Stimulated activated CD4-positive, alpha-beta T cell treated with anti-CD3 and anti-CD28 coated beads, Interleukin-1b, Interleukin-23, amount 100 ng/mL, for 1 hour (primary cell): ENCODE measurements at places on chromosomes 5 and 9.
A peak's percentile ranks its signal among the peaks of the same experiment; 100 is the strongest.

DNA sequence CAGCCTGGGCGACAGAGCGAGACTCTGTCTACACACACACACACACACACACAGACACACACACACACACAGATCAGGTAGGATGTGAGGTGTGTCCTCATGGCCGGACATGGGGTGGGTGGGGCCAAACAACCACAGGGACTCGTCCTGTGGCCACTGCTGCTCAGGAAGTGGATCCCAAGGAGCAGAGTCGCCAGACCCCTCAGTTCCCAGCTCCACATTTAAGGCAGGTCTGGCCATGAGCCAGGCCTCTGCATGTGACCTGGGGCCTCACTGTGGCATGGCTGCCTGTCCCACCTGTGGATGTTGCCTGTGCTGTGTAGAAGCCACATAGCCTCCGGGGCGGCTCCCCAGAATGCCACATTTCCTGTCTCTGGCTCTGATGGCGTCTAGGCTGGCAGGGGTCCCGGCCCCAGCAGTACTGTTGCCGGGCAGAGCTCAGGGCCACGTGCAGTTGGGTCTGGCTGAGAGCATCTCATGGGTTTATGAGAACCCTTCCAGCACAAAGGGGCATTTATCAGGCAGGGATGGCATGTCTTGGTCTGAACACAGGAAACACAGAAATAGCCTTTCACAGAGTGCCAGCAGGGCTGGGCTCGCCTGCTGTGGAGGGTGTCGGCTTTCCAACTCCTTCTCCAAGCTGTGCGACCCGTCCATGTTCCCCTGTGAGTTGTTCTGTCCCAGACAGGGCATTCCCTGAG, 9.9 kb upstream of the NINJ1 start:
- peak; percentile 29 for DNase-seq

DNA sequence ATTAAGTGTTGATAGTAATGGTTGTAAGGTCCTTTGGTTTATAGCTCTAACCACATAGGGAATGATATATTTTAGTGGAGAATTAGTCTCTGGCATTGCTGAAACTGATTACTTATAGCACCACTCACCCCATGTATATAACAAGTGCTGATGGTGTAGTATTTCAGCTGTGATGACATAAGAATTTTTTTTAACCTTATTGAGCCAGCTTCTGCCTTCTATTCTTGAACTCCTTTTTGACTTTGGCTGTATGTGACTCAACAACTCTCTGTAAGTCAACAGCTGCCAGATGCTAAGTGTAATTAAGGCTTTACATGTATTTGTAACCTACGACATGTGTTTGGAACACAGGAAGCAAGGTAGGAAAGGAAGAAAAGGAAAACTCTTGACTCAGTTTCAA, 929.6 kb upstream of the WWC1 start:
- no peak for DNase-seq

- DNase-seq, result no peak
Measured at GRCh38 chr9:129486756-129487657, 133.9 kb downstream of the C9orf50 start.

DNA sequence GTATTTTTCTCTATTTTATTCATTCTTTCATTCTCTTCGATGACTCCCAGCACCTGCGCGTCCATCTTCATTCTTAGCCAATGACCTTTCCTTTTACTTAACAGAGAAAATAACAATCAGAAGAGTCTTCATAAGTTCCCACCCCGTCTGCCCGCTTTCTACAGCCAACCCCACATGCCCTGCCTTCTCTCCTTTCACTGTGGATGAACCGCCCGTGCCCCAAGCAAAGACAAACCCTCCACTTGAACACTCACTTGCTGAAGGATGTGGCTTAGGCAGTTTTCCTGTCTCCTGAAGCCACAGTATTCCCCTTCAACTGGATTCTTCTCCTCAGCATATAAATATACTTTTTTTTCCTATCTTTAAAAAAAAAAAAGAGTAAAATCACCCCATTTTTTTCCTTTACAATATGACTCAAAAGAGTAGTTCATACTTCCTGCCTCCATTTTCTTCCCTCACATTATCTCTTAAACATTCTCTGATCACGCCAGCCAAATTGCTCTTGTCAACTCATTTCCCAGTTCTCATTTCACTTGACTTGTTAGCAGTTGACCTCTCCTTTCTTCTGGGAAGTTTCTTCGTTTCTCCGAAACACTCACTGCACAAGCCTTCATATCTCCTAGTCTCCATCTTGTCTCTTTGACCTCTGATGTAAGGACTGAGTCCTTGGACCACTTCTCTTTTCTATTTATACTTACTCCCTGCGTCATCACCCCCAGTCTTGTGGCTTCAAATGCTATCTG, 11.1 kb downstream of the NIPSNAP3B start:
- no peak for DNase-seq

DNA sequence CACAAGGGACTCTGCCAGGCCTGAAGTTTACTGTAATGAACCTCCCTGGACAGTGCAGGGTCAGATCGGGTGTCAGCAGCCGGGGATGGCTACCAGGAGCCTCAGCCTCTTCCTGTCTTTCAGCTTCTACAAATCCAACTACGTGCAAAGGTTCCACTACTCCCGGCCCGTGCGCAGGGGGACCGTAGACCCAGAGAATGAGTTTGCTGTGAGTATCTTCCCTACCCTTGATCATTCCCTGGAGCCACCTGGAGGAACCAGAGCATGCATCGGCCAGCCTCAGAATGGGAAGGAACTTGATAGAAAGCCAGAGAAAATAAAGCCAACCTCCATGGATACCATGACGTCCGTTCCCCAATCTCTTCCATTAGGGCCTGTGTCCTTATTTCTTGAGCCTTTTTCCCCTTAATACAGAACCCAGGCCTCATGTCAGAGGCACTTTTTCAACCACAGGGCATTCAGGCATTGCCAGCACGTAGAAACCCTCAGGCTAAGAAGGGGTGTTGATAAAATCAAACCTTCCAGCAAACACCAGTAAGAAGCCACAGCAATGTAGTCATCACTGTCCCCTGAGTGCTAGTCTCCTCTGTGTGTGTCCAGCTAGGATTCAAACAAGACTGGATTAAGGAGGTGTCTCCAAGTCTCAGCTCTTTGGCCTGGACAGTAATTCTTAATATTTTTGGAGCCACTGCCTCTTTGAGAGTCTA, 49.0 kb upstream of the FOXI1 start:
- no peak for DNase-seq

DNA sequence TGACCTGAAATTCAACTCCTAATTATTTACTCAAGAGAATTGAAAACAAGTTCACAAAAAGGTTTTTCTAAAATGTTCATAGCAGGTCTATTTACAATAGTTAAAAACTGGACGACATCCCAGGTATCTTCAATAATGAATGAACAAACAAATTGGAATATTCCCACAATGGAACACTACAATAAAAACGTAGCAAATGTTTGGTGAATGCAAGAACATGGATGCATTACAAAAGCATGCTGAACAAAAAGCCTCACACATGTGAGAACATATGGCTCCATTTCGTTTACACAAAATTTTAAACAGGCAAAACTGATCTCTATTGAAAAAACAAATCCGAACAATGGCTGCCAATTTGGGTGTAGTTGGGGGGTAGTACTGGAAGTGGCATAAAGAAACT, 669.9 kb downstream of the MTRR start:
- no peak for DNase-seq

GRCh38 chr5:125298258-125298657, 551.8 kb upstream of the ZNF608 start:
- no peak for DNase-seq

- DNase-seq, result no peak
Measured at GRCh38 chr9:113985968-113986585, 92.0 kb downstream of the AMBP start.

GRCh38 chr5:160289721-160290120, 22.6 kb downstream of the CCNJL start:
- DNase-seq, result no peak

- no peak for DNase-seq
Measured at GRCh38 chr9:15248621-15249020, 58.4 kb downstream of the TTC39B start.

GRCh38 chr5:129361441-129362025, 98.6 kb upstream of the ADAMTS19 start:
- DNase-seq, result no peak

GRCh38 chr9:82539146-82539545, 523.8 kb downstream of the RASEF start:
- DNase-seq, result no peak

GRCh38 chr5:169527066-169527465, 56.5 kb upstream of the SPDL1 start:
- DNase-seq, result no peak

DNA sequence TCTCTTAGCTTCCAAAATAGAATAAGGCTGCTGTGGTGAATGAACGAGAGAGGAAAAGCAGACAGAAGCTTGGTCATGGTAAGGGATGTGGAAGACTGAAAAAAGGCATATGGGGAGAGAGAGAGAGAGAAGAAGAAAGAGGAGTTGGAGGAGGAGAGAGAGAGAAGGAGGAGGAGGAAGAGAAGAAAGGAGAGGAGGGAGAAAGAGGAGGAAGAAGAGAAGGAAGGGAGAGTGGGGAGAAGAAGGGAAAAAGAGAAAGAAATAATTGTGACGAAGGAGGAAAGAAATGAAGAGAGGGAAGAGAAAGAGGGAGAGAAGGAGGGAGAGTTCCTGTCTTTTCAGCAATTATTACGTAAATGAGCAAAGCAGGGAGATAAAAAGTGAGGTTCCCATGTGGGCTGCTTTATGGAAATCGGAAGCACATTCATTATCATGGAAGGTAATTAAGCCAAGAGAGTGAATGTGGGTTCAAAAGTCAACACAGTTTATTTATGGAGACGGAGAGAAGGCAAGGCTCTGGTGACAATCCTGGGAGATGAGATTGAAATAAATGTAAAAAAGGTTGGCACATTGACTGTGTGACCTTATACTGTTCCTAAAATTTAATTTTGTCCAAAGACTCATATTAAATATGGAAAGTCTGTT, 611.2 kb downstream of the KIF4B start:
- no peak for DNase-seq

DNA sequence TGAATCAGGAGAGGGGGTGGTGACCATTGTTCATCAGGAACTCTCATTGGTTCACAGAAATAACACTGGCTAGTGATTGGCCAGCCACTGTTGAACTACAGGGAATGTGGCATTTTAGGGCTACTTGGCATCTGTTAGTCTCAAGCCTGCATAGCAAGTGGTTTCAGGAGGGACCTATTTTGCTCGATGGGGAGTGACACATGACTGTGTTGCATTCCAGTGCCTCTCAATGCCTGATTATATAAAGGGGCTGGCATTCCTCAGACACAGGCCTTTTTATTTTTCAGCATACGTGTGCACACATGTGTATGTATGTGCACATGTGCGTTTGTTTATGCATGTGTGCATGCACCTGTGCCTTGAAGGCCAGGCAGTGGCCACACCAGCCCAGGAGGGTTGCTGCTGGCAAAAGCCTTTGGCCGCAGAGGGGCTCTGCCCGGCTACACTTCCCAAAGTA, 23.2 kb downstream of the FGD3 start:
- no peak for DNase-seq

DNA sequence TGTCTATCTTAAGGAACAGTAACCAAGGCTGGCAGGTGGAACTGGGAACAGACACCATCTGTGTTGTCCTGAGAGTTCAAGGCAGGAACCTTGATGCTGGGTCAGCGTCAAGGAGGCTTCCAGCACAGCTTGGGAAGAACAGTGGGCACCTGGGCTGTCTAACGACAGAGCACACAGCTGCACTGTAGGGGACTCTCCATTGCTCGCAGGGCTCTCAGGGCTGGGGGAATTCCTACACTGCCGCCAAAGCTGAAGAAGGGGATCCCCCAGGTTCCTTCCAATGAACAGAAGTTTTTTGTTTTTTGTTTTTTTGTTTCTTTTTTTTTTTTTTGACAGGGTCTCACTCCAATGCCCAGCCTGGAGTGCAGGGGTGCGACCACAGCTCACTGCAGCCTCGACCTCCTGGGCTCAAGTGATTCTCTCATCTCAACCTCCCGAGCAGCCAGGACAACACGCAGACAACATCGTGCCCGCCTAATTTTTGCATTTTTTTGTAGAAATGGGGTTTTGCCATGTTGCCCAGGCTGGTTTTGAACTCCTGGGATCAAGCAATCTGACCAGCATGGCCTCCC, 81.9 kb downstream of the PTPN3 start:
- no peak for DNase-seq

DNA sequence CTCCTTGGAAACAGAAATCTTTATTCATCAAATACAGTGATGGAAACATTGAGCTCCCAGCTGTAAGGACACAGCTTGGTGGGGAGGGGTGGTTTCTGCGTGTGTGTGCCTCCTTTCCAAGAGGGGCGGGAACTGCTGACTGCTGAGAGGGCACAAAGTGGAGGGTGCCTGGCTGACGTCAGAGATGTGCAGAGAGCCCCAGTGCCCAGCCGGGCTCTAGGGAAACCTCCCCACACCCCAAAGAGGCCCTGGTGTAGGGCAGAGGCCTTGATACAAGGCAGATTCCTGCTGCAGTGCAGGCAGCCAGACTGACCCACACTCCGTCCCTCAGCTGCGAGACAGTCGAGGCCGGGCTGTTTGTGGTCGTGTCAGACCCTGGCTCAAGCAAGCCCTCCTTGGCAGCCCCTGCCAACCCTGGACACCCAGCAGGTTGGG, 191.0 kb downstream of the CACNA1B start:
- DNase-seq, result no peak

DNA sequence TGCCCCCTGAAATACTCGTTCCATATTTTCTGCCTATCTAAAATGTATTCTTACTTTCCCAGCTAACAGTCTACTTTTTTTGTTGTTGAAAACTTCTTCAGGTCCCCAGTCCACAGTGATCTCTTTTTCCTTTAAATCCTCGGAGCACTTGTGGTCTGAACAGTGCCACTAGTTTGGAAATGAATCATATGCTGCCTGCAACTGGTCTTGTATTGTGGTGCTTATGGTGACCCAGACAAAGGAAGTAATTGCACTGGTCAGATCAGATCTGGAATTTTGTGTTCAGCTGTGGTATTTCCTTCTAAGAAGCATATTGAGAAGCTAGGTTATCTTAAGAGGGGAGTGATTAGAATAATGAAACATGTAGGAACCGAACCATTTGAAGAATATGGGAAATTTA, 2.9 kb downstream of the UNC13B start:
- DNase-seq, result no peak

DNA sequence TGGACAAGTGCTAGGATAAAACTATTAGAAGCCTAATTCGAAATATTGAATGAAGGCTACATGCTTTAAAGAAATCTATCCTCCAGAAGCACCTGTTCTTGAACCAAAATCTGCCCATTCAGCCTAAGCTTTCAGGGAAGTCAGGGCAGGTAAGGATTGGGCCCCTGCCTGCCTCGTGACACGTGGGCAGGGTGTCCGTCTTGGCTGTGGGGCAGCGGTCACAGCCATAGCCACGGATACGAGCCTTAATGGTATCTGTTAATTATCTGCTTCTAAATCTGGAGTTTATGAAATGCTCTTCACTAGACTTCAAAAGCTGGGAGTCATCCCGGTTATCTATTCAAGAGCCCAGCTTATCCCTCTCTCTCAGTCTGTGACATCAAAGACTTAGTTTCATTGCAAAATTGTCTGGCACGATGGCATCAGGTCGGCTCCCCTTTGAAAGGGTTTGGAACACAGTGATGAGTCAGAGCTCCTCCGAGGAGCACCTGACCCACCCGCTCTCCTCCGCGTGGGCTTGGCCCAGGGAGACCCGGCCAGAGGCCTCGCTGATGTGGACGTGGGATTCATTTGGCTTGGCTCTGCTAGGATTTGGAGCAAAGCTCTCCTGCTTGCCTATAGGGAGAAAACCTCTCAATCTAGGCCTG, 135.9 kb downstream of the MACROH2A1 start:
- no peak for DNase-seq

GRCh38 chr9:686321-686813, 155.1 kb upstream of the DMRT1 start:
- DNase-seq, result no peak

GRCh38 chr9:36116593-36116992, 19.9 kb upstream of the GLIPR2 start:
- no peak for DNase-seq
